Skeletal muscle cell (primary cell): ENCODE measurements at places on chromosomes 5 and 9.

DNA sequence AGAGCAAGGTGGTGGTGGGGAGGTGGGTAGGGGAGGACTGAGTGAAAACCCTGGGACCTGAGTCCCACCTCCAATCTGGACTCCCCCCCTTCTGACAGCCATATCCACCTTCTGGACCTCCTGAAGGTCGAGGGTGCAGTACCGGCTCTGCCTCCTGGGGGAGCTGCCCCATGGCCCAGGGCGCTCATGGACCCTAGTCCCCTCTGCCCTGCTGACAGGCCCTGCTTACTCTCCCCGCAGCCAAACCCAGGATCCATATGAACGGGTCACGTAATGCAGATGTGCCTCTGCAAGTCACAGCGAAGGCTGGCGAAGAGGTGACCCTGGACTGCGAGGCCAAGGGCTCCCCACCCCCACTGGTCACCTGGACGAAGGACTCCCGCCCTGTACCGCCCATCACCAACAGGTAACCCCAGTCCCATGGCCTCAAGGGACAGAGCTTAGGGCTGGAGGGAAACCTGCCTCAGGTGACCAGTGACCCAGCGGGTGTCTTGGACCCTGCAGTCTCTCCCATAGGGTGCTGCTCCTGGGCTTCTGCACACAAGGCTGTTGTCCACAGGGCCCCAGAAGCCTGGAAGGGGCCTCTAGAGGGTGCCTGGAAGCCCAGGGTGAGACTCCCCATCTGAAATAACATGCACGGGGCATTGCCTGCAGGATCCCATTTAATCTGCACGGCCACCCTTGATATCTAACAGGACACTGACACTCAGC is 61.7 kb downstream of the HMCN2 start:
- no peak for DNase-seq

- no peak for DNase-seq
Observed at GRCh38 chr5:469752-470483, 26.9 kb downstream of the EXOC3 start.

GRCh38 chr5:35483191-35483590 is 134.5 kb upstream of the SPEF2 start:
- DNase-seq = no peak

DNA sequence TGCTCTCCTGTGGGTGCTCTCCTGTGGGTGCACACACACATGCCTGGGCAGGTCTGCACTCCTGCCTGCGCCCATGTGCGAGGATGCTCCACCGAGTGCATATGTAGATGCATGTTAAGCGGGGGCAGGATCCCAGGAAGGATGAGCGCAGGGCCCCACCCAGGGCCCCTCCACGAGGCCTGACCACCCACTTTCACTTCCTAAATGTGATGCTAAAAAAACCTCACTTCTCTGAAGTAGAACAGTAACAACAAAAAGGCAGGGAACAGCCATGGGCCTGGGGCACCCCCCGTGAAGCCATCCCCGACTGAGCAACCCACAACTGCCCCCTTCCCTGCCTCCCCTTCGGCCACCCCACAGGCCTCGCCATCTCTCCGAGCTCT is 48.2 kb upstream of the SARDH start:
- DNase-seq = no peak

DNA sequence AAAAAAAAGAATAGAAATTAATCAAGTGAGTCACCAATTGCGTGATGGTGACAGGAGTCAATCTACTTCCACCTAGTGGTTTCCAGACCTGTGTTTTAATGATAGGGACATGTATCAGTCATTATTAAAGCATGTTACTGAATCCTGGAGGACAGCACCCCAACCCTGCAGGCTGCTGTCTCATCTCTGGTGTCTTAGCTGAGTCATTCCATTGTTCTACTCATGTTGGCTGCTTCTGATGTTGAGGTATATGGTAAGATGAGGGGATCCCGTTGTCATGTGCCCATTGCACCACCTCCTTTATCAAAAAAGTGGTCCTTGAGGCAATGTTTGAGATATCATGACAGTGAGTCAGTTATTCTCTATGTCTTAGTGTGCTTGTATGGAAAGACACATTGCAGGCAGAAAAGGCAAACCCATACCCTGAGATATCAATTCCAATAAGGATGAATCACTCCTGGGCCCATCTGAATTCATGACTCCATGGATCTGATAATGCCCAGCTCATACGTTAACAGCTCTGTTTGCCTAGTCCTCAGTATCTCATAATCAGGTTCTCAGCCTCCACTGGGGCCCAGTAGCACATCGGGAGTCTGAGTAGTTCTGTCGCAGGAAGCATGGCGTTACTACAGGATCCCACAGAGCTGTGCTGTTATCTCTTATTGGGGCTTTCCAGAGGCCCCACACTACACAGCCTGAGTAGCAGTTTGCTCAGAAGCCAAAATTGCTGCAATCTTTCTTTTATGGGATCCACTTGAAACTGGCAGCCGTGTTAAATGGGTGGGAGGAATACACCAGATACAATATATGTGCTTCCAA is 31.2 kb downstream of the HMGCS1 start:
- no peak for DNase-seq

- DNase-seq = no peak
Observed at GRCh38 chr9:124684169-124684568, 86.9 kb downstream of the NR6A1 start.

- no peak for DNase-seq
Observed at GRCh38 chr5:16152601-16153568, 26.7 kb downstream of the MARCHF11 start.

DNA sequence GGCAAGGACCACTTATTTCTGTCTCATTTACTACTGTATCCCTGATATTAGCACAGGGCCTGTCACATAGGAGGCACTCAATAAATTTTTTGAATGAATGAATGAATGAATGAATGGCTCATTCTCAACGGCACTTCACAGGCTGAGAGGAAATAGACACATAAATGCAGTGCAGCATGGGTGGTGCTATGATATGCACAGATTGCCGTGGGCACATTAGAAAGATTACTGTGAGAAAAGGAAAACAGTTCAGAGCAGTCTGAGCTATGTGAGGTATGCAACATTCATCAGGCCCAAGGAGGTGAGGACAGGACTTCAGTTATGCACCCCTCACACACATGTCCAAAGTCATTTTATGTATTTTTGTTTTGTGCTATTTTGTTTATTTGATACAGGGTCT is 6.4 kb upstream of the NOL6 start:
- DNase-seq = no peak

DNA sequence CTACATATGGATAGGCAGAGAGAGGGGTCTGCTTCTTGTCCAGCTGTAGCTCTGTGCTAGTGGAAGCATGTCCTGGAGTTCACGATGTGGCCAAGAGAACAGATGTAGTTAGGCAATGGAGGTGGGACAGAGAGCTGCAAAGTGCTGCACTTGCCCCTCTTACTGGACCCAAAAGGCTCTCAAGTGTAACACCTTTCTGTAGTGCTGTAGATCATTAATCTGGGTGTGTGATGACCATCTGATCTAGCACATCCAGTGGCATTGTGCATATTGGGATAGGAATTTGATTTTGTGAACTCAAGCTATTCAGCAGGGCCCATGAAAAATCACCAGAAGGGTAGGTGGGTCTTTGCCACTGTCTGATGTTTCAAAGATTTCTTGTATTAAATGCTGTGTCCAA is 151.4 kb downstream of the KDM4C start:
- no peak for DNase-seq

DNA sequence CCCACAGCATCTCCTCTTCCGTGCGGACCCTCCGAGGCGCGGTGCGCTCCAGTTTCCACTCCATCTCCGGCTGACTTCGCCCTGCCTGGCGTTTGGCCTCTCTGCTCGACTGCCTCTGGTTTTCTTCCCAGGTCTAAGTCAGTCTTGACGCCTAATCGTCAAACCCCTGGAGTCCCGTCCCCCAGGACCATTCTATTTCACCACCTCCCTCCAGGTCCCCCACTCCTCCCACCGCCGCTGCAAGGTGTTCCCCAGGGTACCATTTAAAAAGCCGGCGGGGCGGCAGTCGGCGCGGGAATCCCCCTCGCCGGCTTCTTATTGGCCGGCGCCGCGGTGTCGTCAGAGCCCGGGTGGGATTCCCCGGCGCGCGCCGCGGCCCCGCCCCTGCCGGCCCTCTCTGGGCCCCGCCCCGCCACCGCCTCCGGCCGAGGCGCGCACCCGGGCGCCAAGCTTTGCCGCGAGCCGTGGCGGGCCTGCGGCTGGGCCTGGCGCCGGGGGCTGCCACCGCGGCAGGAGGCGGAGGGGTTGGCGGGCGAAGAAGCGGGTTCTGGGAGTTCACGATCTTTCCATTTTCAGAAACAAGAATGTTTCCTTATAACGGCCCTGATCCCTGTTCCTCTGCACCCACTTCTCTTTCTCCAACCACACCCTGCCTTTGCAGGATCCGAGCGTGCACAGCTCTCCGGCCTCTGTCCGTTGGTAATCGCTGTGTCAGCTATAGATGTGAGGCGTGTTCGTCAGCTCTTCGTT is at the start of gene CDC20B:
TSS of gene CDC20B (minus strand) at position 241 of the 750 bp plus-strand sequence. CDS start at position 64, 177 bp downstream.
- peak; percentile 22 for DNase-seq

DNA sequence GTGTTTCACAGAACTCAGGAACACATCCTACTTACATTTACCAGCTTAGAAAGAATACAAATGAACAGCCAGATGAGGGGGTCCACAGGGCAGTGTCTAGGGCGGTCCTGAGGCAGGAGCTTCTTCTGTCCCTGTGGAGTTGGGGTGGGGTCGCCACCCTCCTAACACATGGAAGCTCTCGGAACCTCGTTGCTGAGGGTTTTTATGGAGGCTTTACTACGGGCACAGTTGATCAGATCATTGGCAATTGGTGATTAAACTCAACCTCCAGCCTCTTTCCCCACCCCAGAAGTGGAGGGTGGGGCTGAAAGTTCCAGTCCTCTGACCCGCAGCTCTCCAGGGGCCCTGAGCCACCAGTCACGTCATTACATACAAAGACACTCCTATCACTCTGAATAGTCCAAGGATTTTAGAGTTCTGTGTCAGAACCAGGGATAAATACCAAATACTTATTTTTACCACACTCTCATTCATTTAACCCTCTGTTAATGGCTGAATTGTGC is 156.9 kb downstream of the COL23A1 start:
- no peak for DNase-seq

DNA sequence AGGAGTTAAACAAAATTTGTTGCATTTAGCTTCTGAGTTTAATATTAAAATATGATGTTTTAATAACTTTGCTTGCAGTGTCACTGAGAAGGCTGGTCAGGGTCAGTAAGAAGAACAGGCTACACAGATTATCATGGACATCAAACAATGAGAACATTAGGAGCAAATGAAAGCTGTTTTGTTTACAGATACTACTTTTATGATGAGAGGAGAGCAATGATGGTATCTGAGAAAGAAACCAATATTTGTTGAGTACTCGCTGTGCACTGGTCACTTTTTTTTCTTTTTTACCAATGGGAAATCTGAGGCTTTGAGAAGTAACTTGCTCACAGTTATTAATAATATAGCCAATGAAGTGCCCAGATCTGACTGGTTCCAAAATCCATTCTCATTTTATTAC is 109.6 kb downstream of the INVS start:
- no peak for DNase-seq

DNA sequence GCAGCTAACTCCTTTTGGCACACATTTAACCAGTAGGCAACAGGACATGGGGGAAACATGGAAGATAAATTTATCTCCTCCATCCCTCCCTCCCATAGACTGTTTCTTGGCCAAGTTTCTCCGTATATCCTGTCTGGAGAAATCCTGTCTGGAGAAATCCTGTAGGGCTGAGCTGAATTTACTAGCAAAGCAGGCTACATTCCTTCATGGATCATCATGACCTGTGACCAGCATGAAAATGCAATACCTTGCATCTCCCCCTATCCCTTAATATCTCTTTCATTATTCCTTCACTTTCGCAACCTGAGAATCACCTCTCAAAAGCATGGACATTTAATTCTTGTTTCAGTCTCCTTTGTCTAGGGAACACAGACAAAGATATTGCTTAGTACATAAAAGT is 379.1 kb downstream of the PSAT1 start:
- no peak for DNase-seq

DNA sequence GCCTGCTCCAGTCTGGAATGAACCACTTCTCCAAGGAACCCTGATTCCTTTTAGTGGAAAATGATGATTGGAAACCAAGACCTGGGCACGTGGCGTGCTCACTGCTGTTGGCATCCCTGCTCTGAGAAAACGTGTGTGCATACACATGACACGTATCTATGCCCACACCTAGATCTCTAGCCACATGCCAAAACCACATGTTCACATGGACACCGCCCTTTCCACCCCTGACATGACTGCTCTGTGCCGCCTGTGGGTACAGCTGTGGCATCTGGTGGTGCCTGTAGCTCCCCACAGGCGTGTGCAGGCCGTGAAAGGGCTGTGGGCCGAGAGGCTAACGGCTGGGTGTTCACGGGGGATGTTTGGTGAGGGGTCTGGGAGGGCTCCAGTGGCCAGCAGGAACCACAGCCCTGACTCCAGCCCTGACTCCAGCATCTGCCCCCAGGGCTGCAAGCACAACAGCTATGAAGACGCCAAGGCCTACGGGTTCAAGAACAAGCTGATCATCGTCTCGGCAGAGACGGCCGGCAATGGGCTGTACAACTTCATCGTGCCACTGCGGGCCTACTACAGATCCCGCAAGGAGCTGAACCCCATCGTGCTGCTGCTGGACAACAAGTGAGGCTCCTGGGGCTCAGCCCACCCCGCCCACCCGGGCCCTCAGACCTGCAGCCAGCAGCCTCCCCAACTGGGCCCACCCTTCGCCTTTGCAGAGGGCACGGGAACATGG is 75.1 kb downstream of the KCNT1 start:
- DNase-seq = no peak

DNA sequence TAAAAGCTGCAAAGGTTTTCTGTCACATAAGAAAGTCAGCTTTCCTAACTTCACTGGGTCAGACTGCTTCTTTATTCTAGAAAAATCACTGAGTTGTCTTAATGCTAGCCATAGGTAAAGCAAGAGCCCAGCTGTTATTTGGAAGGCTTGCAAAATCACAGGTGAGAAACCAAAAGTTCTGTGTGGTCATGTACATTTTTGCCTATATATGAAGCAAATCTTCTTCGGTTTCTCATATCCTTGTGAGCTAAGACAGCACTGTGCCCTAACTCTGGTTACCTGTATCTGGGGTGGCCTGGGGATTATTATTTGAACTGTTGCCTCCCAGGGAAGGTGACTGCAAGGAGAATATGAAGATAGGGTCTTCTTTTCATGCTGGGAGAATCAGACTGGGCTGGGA is 444.9 kb upstream of the CLINT1 start:
- DNase-seq = no peak

DNA sequence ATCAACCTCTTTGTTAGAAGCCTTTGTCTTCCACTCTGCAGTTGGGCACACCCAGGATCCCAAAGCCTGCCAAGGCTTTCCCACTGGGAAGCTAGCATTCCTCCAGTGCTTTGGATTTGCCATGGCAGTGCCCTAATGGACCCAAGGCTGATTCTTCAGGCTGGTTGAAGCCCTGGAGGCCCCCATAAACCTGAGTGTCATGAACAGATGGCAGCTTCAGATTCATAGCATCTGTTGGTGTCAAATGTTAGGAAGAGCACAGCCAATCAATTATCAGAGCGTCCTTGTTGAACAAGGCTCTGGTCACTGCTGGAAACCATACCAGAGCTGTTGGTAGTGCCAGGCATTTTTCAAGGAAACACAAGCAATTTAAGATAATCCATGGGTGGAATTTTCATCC is 241.1 kb upstream of the KLF4 start:
- no peak for DNase-seq

GRCh38 chr5:175284806-175285205 is 159.2 kb downstream of the DRD1 start:
- no peak for DNase-seq

GRCh38 chr5:140513124-140513523 is 34.3 kb upstream of the EIF4EBP3 start:
- DNase-seq = no peak
